ENCODE measurements at places on chromosomes 1 and 21.

DNA sequence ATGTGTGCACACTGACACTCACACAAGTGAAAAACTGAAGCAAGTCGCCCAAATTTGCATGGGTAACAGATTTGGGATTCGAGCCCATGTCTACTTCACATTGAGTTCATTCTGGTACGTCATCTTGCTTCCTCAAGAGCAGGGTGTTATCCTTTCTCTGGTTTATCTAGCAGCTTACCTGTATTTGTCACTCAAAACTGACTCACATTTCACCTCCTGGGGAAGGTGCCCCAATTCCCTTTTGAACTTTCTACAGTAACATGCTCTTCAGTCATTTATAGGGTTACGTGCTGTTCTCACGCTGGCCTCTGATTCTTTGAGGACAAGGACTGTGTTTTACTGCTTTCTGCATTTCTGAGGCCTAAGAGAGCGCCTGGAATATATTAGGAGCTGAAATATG is 162.8 kb downstream of the PDE4B start:
- no peak for DNase-seq

DNA sequence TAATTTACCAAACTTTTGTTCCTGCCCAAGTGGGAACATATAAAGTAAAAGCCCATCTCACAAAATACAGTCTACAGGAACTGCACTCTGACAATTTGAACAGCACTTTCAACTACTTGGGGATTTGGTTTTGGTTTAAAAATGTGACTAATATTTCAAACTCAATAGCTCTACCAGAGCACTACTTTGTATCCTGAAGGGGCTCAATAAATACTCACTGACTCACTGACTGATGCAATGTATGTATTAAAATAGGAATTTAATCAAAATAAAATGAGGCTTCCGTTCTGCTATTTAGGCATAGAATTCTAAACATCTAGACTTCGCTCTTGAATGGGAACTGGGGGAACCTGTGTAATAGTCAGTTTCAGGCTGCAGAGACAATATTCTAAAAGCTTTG is 21.9 kb downstream of the EFCAB14 start:
- no peak for DNase-seq

GRCh38 chr1:39833621-39834385 is 45.1 kb upstream of the BMP8B start:
- DNase-seq: no peak

GRCh38 chr1:110798691-110799256 is 74.2 kb upstream of the CD53 start:
- DNase-seq: peak; percentile 42

DNA sequence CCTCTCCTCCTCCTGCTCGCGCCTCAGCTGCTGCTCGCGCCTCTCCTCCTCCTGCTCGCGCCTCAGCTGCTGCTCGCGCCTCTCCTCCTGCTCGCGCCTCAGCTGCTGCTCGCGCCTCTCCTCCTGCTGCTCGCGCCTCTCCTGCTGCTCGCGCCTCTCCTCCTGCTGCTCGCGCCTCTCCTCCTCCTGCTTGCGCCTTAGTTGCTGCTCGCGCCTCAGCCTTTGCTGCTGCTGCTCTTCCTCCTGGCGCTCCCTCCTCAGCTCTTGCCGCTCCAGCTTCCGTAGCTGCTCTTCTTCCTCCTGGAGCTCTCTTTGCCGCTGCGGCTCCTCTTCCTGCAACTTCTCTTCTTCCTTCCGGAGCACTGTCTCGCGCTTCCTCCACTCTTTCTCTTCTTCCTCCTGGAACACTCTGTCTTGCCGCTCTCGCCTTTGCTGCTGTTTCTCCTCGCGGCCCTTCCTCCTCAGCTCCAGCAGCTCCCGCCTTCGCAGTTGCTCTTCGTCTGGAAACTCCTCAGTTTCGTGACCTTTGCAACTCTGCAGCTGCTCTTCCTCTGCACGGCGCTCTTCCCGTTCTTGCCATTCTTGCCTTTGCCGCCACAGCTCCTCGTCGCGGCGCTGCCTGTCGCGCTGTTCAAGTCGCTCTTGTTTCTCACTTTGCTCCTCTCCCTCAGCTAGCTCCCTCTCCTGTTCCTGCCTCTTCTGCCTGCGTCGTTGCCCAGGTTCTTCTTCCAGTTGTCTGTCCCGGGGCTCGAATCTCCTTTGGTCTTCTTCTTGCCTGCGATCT is 3.0 kb downstream of the TCHH start:
- DNase-seq: no peak

GRCh38 chr1:48049823-48050535 is 52.8 kb upstream of the TRABD2B start:
- no peak for DNase-seq

DNA sequence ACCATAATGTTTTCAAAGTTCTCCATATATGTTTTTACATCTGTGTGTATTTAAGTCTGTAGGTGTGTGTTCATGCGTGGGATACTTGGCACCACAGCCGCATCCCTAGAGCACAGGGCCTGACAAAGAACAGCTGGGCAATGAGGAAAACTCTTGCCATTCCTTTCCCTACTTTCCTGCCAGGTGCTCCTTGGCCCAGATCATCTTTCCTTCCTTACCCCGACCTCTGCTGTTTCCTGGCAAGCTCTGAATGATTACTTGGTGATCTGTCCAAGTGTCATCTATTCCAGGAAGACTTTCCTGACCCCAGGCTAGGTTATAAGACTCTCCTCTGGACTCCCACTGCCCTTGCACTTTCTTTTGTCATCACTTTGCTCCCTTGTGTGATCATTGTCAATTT is 123.6 kb downstream of the ELAVL4 start:
- no peak for DNase-seq

GRCh38 chr1:117615474-117615873 is 9.6 kb downstream of the TENT5C start:
- peak; percentile 50 for DNase-seq

- no peak for DNase-seq
Observed at GRCh38 chr1:3767328-3767925, 5.1 kb upstream of the SMIM1 start.

GRCh38 chr1:93501399-93501798 is 53.5 kb downstream of the FNBP1L start:
- DNase-seq: no peak

Data from DMS79 (cell line).